IPS DF 19.7 (cell line): ENCODE measurements at places on chromosomes 3 and 15.
A peak's percentile ranks its signal among the peaks of the same experiment; 100 is the strongest.

GRCh38 chr3:8777978-8778267 lies 8.5 kb upstream of the OXTR start:
- no peak for DNase-seq

- no peak for DNase-seq
These were observed 323.3 kb upstream of the CNTN4 start for GRCh38 chr3:1775321-1775720.

DNA sequence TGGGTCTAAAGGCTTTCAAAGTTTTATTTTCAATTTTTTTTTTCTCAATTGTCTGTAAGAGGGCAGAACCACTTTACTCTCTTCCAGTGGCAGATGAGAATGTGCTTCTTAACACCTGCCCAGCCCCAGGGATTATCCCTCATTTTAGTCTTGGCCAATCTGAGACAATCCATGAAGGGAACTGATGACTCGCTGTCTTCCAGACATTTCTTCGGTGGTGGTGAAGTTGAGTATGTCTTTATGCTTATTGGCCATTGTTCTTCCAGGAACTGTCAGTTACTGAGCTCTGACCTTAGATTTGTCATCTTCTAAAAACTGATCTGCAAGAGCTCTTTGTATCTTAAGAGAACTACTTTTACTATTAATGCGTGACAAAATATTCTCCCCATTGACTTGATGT lies 139.5 kb downstream of the TJP1 start:
- no peak for DNase-seq

DNA sequence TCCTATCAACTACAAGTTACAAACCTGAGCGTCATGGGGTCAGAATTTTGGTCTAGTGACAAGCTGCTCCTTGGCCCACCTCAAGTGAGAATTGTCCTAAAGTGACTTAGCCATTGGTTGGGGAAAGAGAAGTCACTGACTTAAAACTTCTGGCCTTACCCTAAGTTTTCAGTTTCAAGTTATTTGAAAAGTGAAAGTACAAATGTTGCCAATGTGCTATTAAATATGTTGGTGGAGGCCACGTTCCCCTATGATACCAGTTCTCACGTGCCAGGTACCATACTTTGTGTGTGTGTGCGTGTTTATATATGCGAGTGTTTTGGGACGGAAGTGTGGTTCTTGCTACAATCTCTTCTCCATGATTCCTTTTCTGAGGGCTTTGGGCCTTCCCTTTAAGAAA lies 22.6 kb upstream of the RASGRP1 start:
- no peak for DNase-seq

- no peak for DNase-seq
These were observed 160.1 kb upstream of the IL12A start for GRCh38 chr3:159828542-159828943.

DNA sequence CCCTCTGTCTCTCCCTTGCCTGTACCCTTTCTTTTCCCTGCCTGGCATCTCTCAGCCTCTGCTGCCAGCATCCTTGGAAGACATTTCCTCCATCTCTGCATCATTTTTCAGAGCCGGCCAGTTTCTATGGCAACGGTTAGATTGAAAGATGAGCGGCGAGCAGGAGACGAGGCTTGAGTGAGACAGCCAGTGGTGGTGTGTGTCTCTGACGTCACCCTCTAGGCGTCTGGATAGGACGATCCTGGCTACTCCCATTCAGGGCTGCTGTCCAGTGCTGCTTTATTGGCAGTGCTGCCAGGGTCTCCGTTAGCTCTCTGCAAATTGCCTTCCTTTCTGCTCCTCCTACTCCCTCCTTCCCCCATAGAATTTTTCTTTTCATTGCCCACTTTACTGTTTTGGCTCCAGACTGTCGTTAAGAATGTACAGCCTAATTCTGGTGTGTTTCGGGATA lies 57.9 kb downstream of the TRAK1 start:
- peak; percentile 79 for DNase-seq

DNA sequence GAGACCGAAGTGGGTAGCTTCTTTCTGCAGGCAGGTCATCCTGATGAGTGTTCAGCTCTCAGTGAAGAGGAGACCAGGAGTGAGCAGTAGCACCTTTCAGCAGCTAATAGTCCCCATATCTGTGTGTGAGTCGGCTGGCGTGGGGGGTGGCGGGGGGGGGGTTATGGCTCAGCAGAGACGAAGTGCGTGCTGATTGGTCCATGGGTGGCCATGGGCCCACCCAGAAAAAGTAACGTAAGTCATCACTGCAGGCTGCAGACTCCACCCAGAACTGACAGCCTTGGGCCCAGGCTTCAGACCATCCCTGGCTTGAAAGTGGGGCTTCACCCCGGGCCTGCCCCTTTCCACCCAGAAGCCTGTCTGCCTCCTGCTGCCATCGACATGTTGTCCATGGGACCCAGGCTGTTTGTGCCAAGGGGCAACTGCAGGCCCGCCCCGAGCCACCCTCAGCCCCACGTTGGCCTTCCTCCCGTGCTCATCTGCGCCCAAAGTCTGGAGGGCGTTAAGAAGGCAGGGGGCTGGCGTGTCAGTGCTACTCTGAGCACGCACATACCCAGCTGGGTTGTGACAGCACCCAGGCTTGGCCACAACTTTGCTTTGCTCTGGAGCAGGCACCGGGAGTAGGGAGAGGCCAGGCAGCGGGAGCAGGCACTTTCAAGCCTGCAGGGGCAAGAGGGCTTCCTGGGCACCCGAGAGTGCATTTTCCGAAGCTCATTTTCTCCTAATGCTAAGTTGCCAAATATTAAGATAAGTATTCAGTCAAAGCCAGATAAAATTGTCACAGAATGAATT lies 511.7 kb upstream of the CDIN1 start:
- no peak for DNase-seq

- no peak for DNase-seq
These were observed 98.1 kb downstream of the TMCC1 start for GRCh38 chr3:129795186-129796010.

- no peak for DNase-seq
These were observed 43.7 kb upstream of the KCNMB2 start for GRCh38 chr3:178492491-178492890.

DNA sequence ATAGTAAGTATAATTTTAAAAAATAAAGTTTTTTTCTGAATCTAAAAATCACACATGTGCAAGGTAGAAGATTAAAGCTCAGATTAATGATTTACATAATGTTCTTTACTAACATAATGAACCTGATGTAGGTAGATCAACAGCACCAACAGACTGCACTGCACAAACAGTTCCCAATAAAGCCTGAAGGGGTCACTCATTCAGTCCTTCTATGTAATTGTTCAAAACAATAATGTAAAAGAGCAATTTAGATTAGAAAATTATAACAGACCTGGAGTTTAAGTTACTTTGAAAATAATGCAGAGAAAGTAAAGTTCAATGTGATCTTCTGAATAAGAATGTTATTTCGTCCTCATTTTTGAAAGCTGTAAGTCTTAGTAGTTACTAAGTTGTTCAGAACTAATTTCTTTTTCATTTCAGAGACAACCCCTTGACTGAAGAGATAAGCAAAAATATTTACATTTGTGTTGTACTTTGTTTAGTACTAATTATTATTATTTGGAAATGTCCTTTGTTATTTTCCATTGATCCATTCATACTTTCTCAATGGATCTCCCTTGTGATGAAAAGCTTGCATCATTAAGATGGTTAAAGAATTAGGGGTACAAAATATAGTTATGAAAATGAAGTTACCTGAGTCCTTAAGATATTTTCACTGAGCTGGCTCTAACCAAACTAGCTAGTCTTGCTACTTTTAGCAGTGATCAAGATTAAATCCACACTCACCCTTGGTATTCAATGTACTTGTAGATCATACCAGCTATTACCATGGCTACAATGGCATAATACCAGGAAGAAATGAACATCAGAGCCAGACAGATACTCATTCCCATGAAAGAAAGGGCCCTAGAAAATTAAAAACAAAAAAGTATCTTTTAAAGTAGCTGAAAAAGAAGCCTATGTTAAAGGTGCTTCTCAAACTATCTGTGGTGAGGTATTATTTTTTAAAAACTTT lies 16.8 kb downstream of the EMC4 start:
- DNase-seq: no peak

GRCh38 chr15:38696109-38696727 lies 131.6 kb upstream of the RASGRP1 start:
- DNase-seq: no peak

- DNase-seq: no peak
These were observed 7.8 kb upstream of the ACSBG1 start for GRCh38 chr15:78242128-78242527.

- no peak for DNase-seq
These were observed 82.6 kb upstream of the ADPGK start for GRCh38 chr15:72866182-72866581.

DNA sequence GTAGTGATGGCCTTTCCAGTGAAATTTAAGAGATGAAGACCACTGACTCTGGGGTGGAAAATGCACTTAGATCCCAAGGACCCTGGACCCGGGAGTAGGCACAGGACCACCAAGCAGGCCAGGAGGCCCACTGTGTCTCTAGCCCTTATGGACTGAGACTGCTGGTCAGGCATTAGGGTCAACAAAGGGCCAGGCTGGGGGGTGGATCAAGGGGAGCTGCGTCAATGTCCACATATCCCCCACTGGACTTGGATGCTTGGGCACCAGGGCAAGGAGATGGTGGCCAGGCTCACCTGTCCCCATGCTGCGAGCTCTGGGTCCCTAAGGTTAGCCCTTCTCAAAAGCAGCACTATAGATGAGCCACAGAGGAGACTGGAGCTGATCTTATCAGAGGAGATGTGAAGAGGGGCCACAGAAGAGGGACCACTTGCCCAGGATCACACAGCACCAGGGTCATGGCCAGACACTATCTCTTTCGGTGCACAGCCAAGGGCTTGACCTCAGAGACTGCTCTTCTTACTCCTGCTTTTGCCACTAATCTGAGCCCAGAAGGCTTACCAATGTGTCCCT lies 14.7 kb downstream of the RAB6B start:
- DNase-seq: no peak

DNA sequence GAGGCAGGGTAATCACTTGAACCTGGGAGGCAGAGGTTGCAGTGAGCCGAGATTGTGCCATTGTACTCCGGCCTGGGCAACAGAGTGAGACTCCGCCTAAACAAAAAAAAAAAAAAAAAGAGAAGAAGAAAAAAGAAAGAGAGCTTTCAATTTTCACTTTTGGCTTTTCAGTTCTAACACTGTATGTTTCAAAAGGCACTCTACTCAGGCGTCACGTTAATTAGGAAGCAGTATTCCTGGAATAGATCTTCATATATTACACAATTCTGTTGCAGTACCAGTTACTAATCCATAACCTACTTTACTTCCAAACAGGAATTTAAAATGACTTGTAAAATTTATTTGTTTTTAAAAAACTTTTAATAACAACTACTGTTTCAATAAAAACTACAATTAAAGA lies 131.7 kb upstream of the PLXND1 start:
- DNase-seq: no peak

- no peak for DNase-seq
These were observed 330.7 kb upstream of the TPM1 start for GRCh38 chr15:62711691-62712454.

DNA sequence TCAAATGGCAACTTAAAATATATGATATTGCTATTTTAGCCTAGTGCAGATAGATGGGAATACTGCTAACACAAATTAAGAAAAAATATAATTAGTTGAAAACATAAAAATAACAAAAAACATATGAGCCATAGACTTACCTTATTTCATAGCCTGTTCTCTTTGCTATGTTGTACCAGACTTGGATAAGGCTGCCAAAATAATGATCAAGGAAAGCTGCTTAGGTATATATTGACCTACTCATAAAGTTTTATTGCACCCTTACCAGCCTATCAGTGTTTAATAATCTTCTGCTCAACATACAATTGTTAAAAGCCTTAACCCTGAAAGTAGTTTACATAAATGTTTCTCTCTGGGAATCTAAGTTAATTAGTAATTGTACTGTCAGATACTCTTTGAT lies at the start of gene SI:
TSS of gene SI (minus strand) at position 204 of the 400 bp plus-strand sequence. CDS start 2,484 bp downstream, outside the sequence.
- DNase-seq: no peak

DNA sequence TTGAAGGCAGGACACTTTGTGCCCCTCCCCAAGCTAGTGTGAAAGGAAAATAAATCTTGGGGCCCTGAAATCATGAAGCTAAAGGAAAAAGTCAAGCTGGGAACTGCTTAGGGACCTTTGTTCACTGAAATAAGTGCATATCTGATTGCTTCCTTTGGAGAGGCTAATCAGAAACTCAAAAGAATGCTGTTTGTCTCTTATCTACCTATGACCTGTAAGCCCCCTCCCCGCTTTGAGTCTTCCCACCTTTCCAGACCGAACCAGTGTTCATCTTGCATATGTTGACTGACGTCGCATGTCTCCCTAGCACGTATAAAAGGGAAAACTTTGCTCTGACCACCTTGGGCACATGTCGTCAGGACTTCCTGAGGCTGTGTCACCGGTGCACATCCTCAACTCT lies 53.1 kb downstream of the SLC30A4 start:
- no peak for DNase-seq

DNA sequence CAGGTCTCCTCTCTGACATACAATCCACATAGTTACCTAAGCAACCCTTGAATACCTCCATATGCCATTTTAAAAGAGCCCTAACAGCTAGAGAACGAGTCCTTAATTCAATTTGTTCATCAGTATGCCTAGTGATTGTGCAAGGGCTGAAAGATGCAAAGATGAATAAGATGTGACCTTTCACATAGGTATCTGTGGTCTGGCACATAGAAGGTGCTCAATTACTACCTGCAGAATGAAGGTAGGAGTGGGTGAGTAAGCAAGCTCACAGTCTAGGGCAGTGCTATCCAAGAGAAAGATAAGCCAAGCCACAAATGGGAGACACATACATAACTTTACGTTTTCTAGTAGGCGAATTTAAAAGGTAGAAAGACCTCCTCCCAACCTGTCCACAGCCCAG lies 157.9 kb downstream of the OSBPL10 start:
- DNase-seq: no peak

- DNase-seq: no peak
These were observed 48.8 kb upstream of the MANF start for GRCh38 chr3:51336261-51336660.

GRCh38 chr3:146465693-146466465 lies 3.5 kb downstream of the PLSCR2 start:
- DNase-seq: no peak

DNA sequence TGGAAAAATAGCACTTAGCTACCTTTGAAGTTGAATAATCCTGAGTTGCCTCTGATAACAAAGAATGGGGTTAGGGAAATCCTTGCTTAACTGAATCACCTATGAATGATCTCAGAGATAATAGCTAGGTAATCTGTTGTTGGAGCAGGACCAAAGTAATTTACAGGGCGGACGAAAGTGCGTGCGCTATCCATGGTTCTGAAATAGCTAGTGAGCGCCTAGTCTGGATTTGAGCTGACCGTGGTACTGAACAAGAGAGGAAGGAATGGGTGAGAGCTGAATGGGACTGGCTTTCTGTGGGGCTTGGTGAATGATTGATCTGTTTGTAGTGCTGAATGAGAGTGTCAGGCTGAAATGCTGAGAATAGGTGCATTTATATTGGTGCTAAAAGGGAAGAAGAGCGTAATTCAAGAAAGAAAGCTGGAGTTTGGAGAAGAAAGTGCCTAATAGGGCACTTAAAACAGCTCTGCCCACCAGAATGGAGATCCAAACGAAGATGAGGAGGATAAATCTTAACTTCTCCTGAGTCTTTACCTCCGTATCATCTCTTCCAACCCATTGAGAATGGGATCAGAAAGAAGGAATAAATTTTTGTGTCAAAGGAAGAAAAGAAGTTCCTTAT lies 10.1 kb downstream of the SCN10A start:
- peak; percentile 63 for DNase-seq

GRCh38 chr15:90903733-90904536 lies 833 bp downstream of the MAN2A2 start:
- DNase-seq: no peak
